GM23338 (cell line): ENCODE measurements at places on chromosomes 7 and 10. TPM values are rescaled to one million over a fixed set of nuclear protein-coding genes. Genes with fewer than 3 reads are reported as not detected.
A peak's percentile ranks its signal among the peaks of the same experiment; 100 is the strongest.

Gene RBAK
- 15.1 and 15.2 TPM in 2 replicates for total RNA-seq

Gene FAM200A
- total RNA-seq, result 7.9 and 10.2 TPM in 2 replicates

Gene SMURF1
- total RNA-seq, result 17.5 and 23.9 TPM in 2 replicates

Gene TLL2
- 1.4 and 2.6 TPM in 2 replicates for total RNA-seq

Gene NCF1
- 0.49 and 1.0 TPM in 2 replicates for total RNA-seq

Gene UNC5B
- total RNA-seq, result 25.2 and 31.2 TPM in 2 replicates

Gene FOXP2
- total RNA-seq, result 0.24 TPM in 1 of 2 replicates, not detected in the other

Gene MNX1
- total RNA-seq, result 0.14 TPM in 1 of 2 replicates, not detected in the other

Gene ERVW-1
- 0.07 TPM in 1 of 2 replicates, not detected in the other for total RNA-seq

Gene OR2A42
- total RNA-seq, result 0.27 and 0.28 TPM in 2 replicates

GRCh38 chr10:106894692-106895091, 269.8 kb downstream of the SORCS1 start:
- DNase-seq, result no peak

DNA sequence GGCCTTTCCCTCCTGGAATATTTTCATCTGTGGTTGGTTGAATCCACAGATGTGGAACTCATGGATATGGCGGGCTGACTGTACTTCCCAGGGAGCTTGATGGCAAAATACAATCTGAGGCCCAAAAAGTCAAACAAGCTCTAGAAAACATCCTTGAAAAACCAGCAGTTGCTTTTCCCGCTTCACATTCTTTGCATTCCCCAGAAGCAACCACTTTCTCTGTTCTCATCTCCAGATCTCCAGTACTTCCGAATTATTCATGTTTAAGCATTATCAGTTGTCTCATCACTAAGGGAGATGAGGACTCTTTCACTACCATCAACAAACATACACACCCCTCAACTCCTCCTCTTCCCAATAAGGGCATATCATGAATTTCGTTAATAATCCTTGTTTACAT, 55.3 kb downstream of the KIF5B start:
- DNase-seq, result peak; percentile 81

DNA sequence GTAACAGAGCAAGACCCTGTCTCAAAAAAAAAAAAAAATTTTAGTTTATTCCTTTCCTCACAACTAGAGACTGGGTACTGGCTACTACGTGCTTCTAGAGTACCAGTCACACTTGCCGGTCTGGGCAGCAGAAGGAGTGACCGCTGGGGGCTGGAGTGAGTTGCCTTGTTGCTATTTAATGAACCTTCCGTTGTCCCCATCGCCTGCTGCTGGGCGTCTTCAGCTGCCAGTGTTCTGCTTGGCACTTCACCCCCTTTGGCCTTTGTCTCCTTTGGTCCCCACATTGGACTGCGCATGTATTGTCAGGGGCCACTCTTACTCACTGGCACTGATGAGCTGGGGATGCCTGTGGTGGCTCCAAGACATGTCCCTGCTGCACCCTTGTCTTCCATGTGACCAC, 110.6 kb downstream of the CLEC2L start:
- no peak for DNase-seq

GRCh38 chr7:138173548-138173947, 97.3 kb downstream of the AKR1D1 start:
- no peak for DNase-seq

- no peak for DNase-seq
Measured at GRCh38 chr7:96084881-96085553, 236.9 kb downstream of the SLC25A13 start.

DNA sequence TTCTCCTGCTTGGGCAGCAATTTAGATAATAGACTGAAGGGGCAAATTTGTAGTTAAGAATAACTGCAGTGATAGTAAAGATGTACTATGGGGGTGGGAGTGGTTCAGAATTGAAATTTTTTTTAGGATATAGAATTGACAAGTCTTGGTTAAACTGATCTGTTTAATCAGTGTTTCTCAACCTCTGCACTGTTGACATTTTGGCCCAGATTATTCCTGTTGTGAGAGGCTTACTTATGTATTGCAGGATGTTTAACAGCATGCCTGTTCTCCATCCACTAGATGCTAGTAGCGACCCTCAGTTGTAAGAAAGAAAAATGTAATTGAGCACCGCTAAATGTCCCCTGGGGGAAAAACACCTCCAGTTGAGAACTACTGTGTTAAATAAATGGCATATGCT, 176.5 kb downstream of the CCDC7 start:
- no peak for DNase-seq

DNA sequence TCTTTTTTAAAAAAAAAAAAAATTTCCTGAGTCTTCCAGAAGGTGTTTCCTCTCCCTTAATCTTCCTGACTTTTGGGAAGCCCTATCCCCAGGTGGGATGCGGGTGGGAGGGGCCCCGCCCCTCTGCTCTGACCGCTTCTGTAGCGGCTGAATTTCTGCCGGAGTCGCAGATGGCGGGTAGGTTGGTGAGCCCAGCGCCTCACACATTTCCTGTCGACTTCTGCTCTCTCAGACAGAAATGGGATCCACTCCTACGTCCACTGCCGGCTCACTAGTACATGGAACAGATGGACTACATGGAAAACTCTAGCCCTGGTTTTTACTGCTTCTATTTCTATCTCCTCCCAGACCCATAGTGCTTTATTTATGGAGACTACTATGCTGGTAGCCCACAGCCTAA, 90.9 kb downstream of the NEUROD6 start:
- peak; percentile 41 for DNase-seq

GRCh38 chr7:25926009-25926408, 226.0 kb upstream of the NFE2L3 start:
- DNase-seq, result no peak

GRCh38 chr7:38027884-38028455, 107.5 kb downstream of the EPDR1 start:
- no peak for DNase-seq

DNA sequence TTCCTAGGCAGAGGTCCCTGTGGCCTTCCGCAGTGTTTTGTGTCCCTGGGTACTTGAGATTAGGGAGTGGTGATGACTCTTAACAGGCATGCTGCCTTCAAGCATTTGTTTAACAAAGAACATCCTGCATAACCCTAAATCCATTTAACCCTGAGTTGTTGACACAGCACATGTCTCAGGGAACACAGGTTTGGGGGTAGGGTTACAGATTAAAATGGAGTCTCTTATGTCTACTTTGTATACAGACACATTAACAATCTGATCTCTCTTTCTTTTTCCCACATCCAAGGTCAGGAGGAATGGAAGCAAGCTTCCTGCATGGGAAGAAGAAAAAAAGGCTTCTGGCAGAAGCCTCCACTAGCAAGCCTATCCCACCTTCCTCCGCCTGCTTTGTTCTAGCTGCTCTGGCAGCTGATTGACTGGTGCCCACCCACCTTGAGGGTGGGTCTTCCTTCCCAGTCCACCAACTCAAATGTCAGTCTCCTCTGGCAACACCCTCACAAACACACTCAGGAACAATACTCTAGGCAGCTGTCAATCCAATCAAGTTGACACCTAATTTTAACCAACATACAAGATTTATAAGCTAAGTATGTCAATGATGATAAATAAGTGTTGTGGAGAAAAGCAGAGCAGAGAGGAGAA, 176.5 kb upstream of the CCZ1B start:
- peak; percentile 67 for DNase-seq

DNA sequence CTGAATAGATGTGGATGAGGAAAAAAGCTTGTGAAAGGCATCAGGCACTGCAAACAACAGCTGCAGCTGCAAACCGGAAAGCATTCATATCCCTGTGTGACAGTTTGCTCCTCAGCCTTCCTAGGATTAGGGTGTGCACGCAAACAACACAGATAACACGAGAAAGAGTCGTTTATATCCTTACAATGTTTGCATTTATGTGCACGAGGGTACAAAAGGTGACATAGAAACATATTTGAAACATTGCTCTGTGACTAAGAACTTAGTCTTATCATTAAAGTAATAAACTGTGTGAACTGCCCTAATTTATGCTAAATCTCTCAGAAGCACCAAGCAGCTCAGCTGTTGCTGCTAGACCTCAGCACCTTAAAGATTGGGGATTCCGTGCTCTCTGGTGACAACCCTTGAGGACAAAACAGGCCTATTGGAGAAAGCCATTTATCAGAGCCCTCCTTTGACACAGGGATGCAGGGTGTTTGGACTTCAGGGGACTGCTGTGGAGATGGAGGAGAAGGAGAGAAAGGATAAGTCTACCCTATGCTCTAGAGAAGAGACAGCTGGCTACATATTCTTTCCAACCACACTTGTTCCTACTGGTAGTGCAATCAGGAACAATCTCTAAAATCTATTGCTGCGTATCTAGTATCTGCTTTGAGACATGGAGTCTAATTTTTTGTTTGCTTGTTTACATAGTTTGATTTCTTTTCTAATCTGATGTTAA, 176.2 kb downstream of the GNAT3 start:
- DNase-seq, result no peak

- no peak for DNase-seq
Measured at GRCh38 chr10:122630526-122630925, 69.1 kb downstream of the C10orf120 start.

DNA sequence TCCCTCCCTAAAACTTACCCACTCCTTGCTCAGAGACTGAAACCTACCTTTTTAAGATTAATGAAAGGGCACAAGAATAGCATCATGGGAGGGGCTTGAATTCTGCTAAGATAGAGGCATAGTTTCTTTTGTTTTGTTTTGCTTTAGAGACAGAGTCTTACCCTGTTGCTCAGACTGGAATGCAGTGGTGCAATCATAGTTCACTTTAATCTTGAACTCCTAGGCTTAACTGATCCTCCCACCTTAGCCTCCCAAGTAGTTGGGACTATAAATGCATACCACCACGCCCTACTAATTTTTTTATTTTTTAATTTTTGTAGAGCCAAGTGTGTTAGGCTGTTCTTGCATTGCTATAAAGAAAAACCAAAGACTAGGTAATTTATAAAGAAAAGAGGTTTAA, 17.7 kb upstream of the DNMBP start:
- no peak for DNase-seq

- no peak for DNase-seq
Measured at GRCh38 chr7:86749741-86750665, 106.3 kb downstream of the GRM3 start.

GRCh38 chr10:116164291-116164690, 108.7 kb downstream of the GFRA1 start:
- no peak for DNase-seq

- no peak for DNase-seq
Measured at GRCh38 chr10:35896001-35896400, 253.9 kb upstream of the FZD8 start.

DNA sequence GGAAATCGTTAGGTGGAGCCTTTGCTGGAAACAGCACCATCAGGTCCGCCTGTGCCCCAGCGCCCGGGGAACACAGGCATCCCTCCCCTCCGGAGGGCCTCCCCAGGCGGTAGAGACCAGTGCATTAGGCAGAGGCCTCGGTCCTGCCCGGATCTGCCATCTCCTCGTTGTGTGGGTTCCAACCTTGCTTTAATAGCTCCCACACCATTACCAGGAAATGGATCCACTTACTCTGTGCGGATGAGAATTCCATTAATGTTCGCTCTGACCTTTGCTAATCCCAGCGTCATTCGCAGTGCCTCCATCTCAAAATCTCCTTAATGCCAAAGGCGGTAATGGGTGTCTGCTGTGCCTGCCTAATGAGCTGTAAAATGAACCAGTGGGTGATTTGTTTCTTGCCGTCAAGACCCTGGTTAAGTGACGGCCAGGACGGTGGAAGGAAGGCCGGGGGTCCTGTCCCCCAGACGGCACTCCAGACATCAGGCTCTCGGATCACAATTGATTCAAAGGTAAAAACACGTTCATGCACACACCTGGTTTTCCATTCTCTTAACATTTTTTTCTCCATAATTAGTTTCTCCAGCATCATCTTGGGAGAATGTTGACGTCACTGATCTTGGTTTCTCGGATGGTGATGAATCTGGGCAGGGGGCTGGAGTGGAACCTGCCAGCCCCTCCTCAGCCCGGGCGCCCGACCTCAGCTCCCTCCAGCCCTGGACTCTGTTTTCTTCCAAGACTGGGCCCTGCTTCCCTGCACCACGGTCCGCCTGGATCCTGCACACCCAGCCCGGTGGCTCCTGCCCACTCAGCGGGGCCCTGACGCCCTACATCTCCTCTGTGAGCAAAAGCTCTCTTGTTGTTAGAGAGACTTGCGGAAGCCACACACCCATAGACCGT, 22.8 kb upstream of the FAM20C start:
- no peak for DNase-seq

GRCh38 chr10:101007099-101007711, 7.6 kb downstream of the LZTS2 start:
- no peak for DNase-seq

DNA sequence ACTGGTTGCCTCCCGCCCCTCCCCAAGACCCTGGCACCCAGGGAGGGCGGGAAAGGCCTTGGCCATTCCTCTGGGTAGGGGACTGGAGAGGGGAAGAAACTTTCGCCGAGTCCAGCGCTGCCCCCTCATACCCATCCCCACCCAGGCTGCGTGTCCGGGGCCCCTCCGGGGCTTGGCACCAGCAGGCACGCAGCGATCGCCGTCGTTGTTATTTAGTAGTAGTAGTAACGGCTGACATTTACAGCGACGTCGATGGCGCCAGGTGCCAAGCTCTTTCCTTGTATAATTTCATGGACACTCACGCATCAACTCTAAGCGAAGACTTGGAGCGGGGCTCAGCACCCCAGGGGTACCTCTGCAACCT, 3.3 kb upstream of the PDGFA start:
- no peak for DNase-seq
